Stimulated activated CD8-positive, alpha-beta memory T cell treated with anti-CD3 and anti-CD28 coated beads, Interleukin-4, amount 100 ng/mL, for 48 hours (primary cell): ENCODE measurements at places on chromosomes 3 and 15.
A peak's percentile ranks its signal among the peaks of the same experiment; 100 is the strongest.

GRCh38 chr3:10494180-10494579 lies 11.2 kb downstream of the ATP2B2 start:
- DNase-seq, result no peak

DNA sequence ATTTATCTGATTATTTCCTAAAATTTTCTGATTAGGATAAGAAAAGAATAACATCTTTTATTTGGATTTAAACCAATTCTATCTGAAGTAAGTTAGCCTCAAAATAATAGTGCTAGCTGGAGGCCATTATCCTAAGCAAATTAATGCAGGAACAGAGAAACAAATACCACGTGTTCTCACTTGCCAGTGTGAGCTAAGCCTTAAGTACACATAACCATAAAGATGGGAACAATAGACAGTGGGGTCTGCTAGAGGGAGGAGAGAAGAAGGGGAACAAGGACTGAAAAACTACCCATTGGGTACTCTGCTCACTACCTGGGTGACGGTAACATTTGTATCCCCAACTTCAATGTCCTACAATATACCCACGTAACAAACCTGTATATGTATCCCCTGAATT lies 31.3 kb upstream of the LYSMD4 start:
- DNase-seq, result no peak

DNA sequence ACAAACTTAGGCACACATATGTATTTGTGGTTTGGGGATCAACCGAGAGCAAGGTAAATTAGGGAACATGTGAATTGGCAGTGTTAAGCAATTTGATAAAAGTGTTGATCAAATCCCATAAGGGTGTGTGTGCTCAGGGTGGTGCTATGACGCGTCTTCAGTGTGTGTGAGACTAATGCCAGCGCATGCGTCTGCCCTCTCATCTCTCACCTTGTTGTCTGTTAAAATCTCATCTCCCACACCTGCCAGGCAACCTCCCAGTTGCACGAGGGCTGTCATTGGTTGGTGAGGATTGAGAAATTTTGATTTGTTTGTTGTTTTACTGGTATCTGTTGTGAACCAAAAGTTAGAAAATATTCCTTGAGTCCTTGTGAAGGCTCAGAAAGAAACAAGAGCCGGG lies 137.2 kb upstream of the ICE2 start:
- DNase-seq, result no peak

- DNase-seq, result no peak
Observed at GRCh38 chr15:59940456-59940855, 63.7 kb upstream of the FOXB1 start.

- DNase-seq, result no peak
Observed at GRCh38 chr15:91885714-91886270, 32.3 kb downstream of the SLCO3A1 start.

GRCh38 chr15:85517086-85517485 lies 136.7 kb downstream of the AKAP13 start:
- no peak for DNase-seq

DNA sequence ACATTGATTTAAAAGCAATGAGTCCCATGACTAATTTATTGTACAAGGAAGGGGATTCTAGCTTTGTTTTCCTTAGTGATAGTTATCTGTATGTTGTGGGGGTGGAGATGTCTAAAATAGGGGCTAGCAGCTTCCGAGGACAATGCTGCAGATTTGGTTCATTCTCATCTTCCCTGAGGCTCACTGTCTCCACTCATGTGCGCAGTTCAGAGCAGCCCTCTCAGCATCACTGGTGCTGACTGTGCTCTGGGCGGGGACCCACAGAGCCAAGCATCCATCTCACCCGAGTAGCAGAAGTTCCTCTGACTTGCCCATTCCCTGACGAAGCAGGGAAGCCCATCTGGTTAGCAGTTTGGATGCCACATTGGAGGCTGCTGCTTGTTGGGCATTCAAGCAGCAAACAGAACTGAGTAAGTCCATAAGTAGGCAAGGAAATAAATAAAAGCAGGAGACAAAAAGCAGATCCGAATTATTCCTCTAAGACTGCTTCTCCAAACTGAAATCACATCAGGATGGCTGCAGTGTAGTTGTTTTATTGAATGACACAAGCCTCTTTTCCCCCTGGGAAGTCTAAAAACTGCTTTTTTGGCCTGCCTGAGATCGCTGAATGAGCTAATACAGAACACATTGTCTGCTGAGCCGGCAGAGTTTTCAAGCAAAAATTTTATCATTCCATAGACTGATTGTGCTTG lies 27.5 kb downstream of the RARB start:
- DNase-seq, result no peak

DNA sequence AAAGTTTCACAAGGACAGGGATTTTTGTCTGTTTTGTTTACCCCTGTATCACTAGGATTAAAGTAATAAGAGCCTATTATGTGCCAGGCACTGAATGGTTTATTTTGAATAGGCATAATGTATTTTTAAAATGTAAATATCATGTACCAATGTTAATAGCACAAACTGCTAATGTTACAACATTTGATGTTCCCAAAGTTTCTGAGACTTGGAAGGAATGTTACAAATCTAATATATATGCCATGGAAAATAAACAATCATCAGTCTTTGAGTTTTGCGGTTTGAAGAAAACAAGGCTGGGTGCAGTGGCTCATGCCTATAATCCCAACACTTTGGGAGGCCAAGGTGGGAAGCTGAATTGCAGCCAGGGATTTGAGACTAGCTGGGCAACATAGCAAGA lies 159.4 kb downstream of the CDIN1 start:
- no peak for DNase-seq

DNA sequence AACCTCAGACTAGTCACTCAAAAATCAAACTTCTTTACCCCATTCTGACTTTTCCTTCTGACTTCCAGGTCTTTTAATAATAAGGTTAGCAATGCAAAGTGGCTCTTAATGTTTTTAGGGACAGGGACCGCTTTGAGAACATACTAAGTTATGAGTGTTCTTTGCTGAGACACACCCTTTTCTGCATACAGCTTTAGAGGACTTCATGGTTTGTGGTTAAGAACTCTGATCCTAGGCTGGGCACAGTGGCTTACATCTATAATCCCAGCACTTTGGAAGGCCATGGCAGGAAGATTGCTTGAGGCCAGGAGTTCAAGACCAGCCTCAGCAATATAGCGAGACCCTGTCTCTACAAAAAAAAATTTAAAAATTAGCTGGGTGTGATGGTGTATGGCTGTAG lies 85.8 kb upstream of the CACNA2D3 start:
- DNase-seq, result no peak

DNA sequence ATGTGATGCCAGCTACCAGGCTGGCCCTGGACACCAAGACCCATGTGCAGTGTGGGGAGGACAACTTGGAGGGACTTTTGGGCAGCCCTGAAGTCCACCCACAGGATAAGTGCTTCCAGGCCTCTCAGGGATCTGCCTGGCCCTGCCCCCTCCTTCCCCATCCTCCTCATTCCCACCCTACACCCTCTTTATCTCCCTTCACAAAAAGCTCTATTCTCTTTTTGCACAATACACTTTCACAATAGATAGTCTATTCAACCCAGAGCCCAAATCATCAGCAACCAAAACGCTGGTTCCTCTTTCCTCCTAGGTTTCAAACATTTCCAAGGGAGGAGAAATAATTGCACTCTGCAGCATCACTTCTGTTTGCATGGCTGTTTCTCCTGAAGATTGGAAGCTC lies 7.8 kb upstream of the ZNF710 start:
- no peak for DNase-seq

DNA sequence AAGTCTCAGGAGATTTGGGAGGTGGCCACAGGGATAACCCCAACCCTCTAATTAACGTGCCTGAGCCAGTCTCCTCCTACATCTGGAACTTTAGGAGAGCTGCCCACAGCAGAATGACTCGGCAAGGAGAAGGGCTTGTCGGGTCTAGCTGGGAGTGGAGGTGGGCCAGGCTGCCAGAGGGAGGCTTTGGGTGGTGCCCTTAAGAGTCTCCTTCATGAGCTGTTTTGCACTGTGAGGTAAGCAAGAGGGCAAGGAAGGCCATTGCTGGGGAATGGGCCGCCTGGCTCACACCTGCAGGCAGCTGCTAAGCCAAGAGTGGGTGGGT lies 3.6 kb upstream of the TNK2 start:
- no peak for DNase-seq

- DNase-seq, result no peak
Observed at GRCh38 chr3:197463279-197463678, 92.5 kb downstream of the BDH1 start.

DNA sequence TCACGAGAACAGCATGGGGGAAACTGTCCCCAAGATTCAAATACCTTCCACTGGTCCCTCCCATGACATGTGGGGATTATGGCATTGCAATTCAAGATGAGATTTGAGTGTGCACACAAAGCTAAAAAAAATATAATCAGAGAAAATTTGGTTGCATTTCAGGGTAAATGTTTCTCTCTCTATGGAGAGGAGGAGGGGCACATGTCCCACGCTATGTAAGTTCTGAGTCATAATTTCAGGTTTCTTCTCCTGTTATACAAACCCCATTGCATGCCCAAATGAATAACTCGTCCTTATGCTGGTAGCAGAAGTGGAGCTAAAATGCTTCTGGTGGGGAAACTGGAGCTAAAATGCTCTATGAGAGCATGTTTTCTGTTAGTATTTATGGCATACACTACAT lies 209.7 kb upstream of the DCBLD2 start:
- DNase-seq, result no peak

DNA sequence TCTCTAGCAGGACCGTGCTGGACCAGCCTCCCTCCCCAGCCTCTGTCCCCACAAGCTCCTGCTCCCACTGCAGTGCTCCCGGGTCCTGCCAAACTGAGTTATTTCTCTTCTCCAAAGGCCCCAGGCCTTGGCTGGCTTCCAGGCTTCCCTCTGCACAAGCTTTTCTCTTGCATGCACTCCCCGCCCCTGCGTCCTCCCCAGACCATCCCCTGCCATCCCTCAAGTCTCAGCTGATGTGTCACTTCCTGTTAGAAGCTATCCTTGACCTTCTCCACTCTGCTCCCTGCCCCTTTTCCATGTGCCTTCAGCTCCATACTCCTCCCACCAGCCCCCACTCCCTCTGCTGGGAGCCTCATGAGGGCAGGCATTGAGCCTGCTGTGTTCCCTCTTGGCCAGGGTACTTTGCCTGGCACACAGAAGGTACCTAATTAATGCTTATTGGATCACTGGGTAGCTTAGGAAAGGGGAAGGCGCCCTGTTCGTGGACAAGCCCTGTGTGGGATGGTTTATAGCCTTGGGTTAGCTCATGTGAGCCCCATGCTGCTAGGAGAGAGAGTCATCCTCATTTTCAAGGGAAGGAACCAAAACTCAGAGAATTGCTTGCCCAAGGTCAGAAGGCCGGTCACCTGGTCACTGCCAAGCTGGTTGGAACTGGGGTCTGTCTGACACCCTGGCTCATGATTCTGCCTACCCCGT lies 56.4 kb downstream of the FEM1B start:
- DNase-seq, result no peak

DNA sequence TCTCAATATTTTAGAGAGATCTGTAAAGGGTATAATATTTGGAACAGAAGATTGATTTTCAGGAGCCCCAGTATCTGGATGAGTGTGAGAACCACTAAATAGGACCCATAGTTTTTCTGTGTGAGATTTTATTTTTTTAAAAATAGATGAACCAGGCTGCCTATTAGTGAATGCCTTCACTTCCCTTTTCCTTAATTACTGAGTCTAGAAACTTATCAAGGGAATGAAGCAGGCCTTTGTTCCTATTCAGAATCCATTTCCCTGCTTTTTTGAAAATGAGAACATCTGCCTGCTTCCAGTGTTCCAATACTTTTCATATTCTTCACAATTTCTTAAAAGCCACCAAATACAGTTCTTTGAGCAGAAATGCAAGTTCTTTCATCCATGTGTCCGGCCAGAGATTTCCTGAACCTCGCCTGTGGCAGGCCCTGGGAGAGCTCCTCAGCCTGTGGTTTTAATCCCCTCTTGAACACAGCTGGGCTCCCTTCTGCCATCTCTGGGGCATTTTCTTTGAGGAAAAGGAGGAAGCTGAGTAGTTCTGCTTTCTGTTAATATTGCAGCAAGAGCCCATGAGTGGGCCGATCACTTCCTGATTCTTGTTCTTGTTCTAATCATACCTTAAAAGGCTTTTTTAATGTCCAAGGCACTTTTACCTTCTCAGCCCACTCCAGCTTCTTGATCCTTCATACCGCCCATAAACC lies 4.7 kb downstream of the EHD4 start:
- peak; percentile 19 for DNase-seq

DNA sequence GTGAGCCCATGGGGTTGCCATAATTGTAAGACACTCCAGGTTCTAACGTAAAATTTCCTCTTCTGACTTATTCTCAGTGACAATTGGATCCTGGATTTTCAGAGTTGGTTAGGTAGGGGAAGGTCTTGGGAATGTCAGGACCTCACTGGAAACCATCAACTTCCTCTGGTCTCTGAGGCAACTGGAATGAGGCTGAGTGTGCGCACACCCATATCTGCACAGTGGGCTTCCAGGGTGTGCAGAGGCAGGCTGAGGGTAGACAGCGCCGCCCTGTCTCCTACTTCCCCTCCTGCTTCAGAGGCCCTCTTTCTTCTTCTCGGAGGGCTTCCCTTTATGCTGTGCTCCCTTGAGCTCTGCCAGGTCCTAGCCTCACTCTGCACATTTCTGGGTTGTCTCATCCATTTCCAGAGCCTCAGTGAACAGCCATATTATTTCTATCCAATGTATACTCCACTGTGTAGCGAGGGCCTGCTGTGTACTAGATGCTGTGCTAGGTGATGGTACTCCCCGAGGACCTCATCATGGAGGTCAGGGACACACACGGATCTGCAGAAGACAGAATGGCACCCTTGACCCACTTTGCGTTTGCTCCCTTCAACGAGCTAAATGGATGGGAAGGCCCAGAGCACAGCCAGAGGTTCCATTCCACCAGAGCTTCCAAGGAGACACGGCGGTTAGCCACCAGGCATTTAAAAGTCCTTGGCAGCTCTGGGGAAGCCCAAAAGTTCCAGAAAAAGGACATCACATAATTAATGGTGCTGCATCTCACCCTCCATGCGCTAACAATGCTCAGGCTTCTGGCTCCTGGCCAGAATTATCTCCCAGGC lies 18.3 kb downstream of the ACAA1 start:
- no peak for DNase-seq

DNA sequence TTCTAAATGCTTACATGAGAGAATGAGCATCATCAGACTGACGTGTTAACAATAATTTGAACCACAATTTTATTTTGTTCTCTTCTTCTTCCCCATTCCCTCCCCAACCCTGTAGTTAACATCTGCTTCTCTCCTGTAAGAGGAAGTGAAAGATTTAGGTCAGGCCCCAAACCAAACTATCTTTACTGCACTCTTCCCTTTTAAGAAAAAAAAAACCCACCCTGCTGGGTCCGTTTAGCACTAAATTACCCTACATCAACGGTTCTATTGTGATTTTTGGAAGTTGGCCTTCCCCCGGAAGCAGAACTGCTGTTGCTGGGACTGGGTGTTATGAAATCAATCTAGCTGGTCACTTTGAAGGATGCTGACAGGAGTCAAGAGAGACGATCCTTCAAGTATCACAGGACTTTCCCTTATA lies 49.4 kb downstream of the NFKBIZ start:
- no peak for DNase-seq

GRCh38 chr3:59567661-59568060 lies 517.8 kb upstream of the CFAP20DC start:
- no peak for DNase-seq

- DNase-seq, result no peak
Observed at GRCh38 chr15:40046721-40047414, 7.9 kb upstream of the SRP14 start.

- DNase-seq, result no peak
Observed at GRCh38 chr3:99041747-99042146, 140.3 kb upstream of the DCBLD2 start.
